GM10248 (cell line): ENCODE measurements at places on chromosomes 11 and 22.

GRCh38 chr11:126007238-126007637 lies 55.4 kb downstream of the CDON start:
- no peak for DNase-seq

DNA sequence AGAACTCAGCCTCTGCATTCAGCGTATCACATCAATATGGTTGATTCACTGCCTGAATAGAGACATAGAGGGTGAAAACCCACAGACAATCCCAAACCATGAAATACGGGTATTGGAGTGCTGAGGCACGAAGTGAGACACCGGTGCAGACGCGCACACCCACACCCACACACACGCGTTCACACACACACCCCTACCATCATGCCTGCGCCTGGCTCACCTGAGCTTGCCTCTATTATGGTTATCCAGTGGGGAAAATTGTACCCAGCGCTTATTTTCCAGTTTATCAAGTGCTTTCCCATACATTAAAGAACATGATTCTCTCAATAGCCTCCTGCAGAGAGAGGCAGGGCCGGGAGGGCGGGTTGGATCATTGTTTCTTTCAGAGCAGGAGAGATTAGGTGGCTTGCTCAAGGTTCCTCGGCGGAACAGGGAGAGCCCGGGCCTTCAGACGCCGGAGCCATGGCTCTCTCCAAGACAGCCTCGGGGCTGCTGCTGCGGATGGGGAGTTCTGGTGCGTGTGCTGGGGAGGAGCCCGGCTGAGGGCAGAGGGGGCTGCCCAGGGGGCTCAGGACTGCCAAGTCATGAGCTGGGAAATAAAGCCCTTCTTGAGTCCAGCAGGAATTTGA lies 78.9 kb upstream of the THY1 start:
- no peak for DNase-seq

DNA sequence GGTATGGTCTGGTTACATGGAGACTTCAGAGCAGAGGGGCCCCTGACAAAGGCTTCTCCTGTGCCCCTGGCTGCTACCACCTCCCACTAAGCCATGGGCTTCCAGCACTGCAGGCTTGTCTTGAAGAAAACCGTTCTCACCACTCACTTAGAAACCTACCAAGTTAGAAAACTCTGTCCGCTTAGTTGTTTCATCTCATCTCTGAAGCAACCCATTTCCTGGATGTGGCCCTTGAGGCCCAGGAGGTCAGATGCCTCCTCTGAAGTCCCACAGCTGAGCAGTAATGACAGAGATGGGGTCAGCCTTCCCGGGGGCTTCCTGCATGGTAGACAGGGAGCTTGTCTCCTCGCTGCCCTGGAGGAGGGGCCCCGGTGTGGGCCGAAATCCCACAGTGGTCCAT lies 12.9 kb downstream of the CSF2RB start:
- no peak for DNase-seq

DNA sequence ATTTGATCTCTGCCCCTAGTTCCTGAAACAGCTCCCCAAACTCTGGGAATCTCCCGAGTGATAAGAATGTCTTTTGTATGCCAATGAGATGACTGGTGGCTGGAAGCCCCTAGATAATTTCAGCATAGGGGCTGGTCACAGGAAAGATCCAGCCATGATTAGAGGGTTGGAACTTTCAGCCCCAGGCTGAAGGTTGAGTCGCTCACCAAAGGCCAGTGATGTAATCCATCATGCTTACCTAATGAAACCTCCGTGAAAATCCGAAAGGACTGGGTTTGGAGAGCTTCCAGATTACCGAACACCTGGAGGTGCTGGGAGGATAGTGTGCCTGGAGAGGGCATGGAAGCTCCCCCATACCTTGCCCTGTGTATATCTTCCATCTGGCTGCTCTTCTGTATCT lies 26.0 kb downstream of the LRRC32 start:
- DNase-seq = no peak

- DNase-seq = peak; percentile 87
Observed at GRCh38 chr22:36180038-36180880, 19.7 kb upstream of the APOL3 start.

DNA sequence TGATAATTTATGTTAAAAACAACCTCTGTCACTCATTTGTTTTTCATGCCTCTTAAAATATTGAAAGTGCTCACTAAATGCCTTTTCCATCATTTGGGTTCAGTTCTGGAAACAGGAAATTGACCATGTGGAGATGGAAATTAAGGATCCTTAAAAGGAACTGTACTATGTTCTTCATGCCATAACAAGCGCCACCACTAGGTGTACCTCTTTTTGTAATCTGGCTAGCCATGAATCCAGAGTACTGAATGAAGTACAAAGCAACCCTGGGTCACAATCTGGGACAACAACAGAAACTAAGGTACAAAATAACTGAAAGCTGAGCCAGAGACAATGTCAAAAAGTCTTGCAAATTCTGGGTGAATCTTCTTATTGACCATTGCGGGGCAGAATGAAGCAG lies 559.1 kb downstream of the FAM181B start:
- DNase-seq = no peak

- DNase-seq = no peak
Observed at GRCh38 chr11:35163209-35163608, 24.2 kb downstream of the CD44 start.

DNA sequence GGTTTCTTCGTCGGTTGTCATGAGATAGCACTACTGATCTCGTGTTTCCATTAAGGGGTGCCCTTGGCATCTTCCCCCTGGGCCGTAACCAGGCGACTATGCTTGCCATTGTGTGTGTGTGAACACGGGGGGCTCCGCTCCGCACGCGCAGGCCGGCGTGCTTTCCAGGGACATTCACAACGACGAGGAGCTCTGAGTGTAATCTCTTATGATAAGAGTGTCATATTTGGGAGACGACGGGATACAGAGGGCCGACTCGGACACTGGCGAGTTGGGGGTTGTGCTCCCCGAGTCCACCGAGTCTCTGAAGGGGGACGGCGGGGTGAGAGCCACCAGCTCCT lies 170.9 kb upstream of the CTSC start:
- no peak for DNase-seq

DNA sequence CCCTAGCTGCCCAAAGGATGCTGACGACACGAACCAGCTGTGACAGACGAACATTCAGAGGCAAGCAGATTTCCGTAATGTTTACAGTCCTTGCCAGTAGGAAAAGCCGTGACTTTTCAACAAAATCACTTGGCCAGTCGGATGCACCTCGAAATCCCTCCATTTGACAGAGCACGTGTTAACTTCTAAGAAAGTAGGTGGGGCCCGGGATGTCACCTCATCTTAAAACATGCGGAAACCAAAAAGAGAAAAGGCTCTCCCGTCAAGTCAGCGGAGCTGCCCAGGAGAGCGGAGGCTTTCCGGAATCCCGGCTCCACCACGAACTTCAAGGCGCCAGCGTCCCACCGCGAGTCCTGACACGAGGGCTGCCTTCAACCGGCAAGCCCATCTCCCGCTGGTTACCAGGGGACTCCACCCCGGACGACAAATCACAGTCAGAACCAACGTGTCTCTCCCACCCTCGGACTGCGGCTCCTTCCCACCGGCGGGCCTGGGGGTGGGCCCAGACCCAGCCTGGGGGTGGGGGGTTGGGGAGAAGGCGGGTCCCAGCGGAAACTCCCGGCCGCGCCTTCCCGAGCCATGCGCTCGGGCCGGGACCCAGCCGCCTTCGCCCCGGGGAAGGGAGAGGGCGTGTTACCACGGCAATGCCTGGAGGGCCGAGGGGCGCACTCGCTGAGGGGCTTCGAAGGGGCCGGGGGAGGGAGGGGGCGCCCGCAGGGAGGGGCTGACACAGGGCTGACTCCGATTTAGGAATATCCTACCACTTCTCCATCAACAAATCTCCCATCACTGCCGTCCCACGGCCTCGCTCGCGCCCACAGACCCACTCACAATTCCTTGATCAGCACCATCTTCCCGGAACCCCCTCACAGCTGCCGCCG lies 475 bp downstream of the PITPNB start:
- DNase-seq = peak; percentile 69

DNA sequence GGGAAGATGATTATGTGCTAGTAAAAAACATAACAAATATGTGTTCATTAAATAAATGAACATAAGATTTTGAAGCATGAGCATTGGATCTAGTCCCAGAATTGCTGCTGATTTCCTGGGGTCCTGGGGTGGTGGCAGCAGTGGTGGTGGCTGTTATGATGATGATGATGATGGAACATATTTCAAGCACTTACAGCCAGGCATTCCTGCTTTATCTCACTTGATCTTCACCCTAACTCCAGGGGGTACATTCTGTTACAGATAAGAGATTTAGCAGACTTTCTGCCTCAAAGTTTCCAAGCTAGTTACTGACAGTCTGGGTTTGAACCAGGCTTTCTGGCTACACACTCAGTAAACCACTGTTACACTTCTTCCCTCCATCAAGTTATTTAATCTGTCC lies 5.2 kb downstream of the TRAPPC4 start:
- no peak for DNase-seq

DNA sequence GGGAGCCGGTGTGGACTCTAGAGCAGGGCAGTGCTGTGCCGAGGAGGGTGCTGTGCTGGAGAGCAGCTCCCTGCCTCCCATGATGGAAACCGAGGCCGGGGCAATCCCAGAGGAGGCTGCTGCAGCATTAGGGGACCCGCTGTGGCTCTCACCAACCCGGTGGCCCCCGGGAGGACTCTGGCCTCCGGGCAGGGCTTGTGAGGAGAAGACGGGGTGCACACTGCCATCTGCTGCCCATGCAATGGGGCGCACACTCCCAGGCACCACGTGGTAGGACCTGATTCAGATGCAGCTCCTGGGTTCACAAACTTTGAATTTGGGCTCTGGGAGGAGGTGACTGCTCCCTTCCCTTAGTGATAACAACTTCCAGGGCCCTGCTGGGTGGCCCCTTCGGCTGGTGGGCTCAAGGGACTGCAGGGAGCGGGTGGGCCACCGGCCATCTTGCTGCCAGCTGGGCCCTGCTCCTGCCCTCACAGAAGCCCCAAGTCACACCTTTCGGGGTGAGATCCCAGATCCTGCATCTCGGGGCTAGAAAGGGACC lies 93.8 kb upstream of the FGF3 start:
- DNase-seq = no peak

- DNase-seq = peak; percentile 39
Observed at GRCh38 chr11:29343465-29344333, 673.1 kb downstream of the KCNA4 start.

GRCh38 chr11:130827451-130828377 lies 88.6 kb downstream of the SNX19 start:
- DNase-seq = peak; percentile 25

DNA sequence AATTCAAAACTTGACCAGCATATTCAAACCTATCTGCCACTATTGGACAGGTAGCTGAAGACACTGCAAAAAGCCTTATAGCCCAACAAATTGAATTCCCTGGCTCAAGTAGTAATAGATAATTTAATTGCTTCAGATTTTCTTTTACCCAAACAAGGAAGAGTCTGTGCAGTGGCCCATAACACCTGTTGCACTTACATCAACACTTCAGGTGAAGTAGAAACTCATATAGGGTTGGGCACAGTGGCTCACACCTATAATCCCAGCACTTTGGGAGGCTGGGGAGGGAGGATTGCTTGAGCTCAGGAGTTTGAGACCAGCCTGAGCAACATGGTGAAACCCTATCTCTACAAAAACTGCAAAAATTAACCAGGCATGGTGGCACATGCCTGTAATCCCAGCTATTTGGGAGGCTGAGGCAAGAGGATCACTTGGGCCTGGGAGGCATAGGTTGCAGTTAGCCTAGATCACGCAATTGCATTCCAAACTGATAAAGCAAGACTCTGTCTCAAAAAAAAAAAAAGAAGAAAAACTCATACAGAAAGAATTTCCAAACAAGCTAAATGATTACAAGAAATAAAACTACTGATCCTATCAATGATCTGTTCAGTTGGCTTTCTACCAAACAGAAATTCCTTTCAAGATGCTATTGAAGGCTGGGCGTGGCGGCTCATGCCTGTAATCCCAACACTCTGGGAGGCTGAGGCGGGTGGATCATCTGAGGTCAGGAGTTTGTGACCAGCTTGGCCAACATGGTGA lies 9.5 kb downstream of the FOLR3 start:
- DNase-seq = no peak

GRCh38 chr11:413120-414081 lies 1.4 kb downstream of the SIGIRR start:
- no peak for DNase-seq

DNA sequence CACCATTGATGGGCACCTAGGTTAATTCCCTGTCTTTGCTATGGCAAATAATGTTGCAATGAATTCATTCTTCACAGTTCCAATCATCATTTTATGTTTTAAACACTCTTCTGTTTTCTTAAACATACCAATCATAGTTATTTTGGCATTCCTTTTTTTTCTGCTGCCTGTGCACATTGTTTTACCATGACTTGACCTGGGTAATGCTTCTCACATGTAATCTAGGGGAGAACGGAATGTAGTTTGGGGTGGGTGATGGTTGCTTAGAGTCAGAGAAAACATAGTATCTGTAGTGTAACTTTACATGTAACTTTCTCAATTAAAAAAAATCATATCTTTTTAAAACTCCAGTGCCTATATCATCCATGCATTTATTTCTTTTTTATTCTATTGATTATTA lies 1945.3 kb upstream of the RAG2 start:
- no peak for DNase-seq

- DNase-seq = no peak
Observed at GRCh38 chr22:37611207-37611606, 2.6 kb downstream of the GGA1 start.

- no peak for DNase-seq
Observed at GRCh38 chr11:7514099-7514591, 346 bp downstream of the PPFIBP2 start.

GRCh38 chr11:71459767-71460320 lies 6.8 kb downstream of the NADSYN1 start:
- DNase-seq = no peak

GRCh38 chr22:35612903-35613302 lies 4.2 kb downstream of the MB start:
- DNase-seq = no peak

- no peak for DNase-seq
Observed at GRCh38 chr11:2093575-2094353, 45.4 kb downstream of the IGF2 start.

GRCh38 chr11:12552692-12553091 lies 121.5 kb upstream of the TEAD1 start:
- no peak for DNase-seq

GRCh38 chr11:115238791-115239190 lies 265.4 kb downstream of the CADM1 start:
- no peak for DNase-seq

- no peak for DNase-seq
Observed at GRCh38 chr11:115630214-115630613, 126.0 kb upstream of the CADM1 start.

DNA sequence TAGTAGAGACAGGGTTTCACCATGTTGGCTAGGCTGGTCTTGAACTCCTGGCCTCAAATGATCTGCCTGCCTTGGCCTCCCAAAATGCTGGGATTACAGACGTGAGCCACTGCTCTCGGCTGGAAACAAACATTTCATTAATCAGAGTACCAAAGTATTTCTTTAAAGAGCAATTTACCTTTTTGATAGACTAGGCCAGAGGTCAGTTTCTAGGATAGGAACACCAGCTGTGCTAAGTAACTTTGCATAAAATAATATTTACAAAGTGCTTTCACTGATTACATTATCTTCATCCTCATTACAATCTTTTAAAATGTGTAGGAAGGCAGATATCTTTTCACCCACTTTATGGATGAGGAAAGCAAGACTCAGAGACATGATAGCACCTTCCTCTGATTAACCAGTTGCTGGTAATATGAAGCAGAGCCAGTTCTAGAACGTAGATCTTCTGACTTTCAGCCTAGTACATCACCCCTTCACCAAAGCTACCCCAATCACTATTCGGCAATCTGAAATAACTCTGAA lies 355.2 kb downstream of the SOX6 start:
- DNase-seq = no peak

GRCh38 chr22:30996462-30996861 lies 27.4 kb downstream of the TUG1 start:
- no peak for DNase-seq
